ENCODE measurements at places on chromosomes 2 and 18.

DNA sequence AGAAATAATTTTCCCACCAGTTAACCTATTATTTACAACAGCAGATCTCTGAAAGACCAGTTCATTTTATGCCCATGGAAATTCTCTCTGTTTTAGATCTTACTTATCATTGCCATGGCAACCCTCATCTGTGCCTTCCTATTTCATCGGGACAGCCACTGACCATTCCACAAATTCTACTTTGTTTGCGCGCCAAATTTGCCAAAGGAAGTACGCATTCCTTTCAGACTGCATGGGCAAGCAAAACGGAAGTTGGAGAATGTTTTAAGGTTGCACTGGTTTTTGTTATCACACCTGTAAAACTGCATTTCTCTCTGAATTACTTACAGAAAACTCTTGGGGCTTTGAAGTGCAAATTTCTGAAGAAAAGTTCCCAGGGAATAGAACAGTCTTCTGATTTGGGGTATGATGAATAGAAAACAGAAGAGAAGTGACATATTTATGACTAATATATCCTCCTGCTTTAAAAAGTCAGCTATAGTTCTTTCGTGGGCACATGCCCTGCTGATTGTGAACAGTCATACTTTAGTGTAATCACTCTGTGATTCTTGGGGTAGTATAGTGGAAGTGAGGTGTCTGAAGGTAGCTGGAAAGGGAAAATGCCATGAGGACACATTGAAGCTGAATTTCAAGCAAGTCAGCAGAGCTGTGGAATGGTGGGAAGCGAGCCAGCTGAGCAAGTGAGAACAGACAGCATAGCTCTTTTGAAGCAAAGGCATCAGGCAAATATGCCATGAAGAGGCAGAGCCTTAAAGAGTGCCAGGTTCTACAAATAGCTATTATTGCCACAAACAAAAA is 20.9 kb downstream of the NETO1 start:
- no peak for DNase-seq

DNA sequence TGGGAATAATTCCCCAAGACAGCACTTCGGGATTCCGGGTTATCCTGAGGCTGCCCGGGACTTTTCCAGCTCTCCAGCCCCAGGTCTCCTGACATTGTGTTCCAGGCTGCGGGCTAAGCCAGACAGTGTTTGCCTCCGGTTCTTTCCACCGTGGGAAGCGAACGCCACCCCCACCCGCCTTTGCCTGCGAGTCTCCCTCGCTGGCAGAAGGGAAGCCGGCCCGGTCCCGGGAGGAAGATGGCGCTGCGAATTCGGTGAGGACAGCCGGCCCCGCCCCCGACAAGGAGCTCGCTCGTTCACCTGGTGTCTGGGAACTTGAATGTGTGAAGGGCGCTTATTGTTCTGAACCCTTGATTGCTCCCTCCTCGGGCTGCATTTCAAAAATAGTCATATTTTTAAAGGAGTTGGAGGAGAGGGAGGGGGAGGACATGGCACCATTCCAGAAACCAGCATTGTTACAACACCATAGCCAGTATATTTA is 2.9 kb downstream of the LRATD1 start:
- peak; percentile 74 for DNase-seq

GRCh38 chr2:102396012-102396411 is 26.9 kb upstream of the IL18RAP start:
- no peak for DNase-seq

DNA sequence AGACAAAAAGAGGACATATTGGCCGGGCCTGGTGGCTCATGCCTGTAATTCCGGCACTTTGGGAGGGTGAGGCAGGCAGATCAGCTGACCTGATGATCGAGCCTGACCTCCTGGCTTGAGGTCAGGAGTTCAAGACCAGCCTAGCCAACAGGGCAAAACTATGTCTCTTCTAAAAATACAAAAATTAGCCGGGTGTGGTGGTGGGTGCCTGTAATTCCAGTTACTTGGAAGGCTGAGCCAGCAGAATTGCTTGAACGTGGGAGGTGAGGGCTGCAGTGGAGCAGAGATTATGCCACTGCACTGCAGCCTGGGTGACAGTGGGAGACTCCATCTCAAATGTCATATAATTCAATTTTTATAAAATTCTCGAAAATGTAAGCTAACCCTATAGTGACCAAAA is 84.5 kb downstream of the SEMA4F start:
- DNase-seq = no peak

DNA sequence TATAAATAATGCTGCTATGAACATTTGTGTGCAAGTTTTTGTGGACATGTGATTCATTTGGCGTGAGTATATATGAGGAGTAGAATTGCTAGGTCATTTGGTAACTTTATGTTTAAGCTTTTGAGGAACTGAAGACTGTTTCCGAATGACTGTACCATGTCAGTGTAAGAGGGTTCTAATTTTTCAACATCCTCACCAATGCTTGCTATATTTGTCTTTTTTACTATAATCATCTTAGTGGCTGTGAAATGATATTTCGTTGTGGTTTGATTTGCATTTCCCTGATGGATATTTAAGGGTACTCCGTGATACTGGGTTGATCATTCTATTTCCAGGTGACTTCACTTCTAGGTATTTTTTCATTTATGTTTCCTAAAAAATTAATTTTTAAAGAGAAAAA is 241.1 kb downstream of the BCL2 start:
- DNase-seq = no peak

DNA sequence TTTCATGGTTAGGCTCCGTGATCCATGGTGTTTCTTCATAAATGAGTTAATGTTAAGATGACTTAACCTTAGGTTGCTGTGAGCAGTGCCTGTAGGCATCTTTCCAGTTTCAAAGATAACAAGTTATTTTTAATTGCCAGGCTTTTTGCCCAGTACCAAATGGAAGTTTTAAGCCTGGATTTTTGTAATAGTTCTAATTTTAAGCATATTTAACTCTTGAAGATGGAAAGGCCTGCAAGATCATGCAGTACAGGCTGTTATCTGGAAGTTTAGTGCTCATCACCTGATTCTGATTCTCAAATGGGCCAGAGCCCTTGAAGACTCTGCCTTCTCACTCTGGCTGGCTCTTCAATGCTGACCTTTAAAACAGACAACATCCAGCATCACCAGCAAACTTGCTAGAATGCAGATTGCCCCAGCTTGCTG is 141.3 kb downstream of the NCK2 start:
- peak; percentile 67 for DNase-seq

GRCh38 chr2:62209427-62209991 is 13.6 kb downstream of the B3GNT2 start:
- DNase-seq = no peak

DNA sequence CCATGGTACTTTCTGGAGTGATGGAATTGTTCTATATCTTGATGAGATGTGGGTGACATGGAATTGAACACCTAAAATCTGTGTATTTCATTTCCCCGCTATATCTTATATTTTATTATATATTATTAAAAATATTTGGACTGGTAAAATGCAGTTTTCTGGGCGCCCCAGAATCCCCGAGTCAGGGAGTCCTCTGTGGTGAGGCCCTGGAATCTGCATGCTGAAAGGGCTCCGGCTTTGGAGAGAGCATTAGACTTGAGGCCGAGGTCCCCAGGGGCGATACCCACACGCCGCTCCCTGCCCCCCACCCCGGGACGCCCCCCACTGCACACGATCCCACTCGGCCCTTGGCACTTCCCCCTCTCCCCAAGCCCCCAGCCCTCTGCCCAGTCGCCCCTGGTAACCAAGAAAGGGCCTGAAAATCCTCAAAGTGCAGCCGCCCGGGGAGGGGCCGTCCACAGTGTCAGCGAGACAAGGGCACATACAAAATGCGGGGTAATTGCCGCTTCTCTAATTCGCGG is 126.0 kb downstream of the ZFP36L2 start:
- DNase-seq = no peak

DNA sequence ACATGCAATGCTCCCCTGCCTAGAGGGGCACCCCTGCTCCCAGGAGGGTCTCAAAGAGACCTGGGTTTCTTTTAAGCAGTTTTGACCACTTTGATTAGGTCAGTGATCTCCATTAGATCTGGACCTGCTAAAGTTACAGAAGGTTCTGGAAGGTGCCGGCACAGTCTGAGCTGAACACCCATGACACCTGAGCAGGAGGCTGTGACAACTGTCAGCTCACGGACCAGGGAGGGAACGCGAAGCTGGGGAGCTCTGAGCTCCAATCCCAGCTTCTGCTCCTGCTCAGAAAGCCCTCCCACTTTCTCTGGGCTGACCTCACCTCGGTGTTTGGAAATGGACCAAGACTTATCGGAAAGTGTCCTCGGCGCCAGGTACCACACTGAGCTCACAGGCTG is 113.8 kb downstream of the NFATC1 start:
- no peak for DNase-seq

DNA sequence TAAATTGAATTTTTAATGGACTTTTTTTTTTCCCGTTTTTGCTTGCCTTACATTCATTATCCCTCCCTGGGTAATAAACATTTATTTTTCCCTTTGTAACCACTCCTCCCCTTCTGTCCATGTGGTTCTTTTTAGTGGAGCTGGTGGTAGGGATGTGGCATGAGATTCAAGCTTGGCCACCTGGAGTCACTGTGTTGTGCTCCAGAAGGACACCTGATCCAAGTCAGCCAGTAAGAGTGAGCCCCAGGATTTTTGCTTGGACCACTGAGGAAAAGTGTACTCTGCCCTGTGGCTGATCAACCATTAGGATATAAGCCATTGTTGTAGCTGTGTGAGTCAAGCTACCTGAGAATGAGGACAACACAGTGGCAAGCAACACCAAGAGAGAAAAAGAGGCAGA is 11.1 kb upstream of the ACTR3 start:
- DNase-seq = no peak

DNA sequence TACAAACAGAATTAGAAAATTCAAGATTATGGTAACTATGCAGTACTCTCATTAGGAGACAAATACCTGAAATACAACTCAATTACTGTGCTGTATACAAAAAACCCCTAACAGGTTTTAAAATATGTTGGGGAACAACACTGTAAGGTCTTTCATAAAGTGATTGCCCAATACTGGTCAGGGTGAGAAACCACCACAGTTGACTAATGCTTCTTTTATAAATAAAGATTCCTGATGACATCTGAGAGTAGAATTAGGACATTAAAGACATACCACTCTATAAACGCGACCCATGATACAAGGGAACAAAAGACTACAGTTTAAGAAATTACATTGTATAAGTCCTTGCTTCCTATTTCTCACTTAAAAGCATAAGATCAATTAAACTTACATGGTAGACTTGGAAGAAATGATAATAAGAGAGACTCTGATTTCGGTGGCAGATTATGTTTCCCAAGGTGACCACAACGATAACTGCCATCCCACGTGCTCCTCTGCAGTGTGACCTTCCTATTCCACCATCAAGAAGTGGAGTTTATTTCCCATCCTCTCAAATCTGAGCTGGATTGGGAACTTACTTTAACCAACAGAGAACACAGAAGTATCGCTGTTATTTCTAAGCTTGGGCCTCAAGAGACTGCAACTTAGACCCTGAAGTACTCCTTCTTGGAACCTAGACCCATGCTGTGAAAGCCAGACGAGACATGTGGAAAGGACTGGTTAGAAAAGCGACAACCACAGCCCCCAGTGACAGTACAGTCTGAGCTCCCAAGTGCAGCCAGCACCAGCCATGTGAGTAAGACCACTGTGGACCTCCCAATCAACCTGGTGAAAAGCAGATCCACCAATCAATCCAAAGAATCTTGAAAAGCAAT is 52.3 kb downstream of the ZNF521 start:
- peak; percentile 54 for DNase-seq

DNA sequence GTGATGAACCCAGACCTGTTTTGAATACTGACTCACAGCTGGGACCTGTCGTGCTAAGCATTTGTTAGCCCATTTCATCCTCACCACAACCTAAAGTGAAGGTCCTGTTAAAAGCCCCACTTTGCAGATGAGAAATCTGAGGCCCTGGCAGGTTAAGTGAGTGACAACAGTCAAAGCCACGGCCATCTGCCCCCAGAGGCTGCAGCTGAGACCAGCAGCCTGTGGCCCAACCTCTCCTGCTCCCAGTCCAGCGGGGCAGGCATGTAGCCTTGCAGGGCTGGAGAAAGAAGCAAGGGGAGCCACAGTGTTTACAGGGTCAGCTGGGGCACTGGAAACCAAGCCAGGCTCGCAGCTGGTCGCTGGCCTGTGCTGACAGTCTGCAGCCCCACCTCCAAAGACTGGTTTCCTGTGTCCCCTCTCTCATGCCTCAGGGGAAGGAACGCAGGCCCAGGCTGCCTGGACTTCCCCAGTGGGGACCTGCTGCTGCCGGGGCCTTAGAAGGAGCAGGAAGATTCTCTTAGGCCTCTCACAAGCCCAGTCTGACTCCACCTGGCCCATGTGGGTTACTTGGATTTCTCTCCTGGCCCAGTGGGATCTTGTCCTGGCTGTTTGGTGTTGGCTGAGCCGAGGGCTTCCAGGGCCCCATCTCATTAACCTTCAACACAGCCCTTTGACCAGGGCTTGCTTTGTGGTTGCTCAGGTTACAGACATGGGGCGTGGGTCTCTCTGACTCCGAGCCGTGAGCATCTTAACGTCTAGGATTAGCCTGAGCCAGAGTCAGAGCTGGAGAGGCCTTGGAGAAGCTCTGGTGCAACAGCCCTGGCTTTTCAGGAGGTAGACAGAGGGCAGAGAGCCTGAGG is 1.7 kb downstream of the INPP5D start:
- peak; percentile 26 for DNase-seq

DNA sequence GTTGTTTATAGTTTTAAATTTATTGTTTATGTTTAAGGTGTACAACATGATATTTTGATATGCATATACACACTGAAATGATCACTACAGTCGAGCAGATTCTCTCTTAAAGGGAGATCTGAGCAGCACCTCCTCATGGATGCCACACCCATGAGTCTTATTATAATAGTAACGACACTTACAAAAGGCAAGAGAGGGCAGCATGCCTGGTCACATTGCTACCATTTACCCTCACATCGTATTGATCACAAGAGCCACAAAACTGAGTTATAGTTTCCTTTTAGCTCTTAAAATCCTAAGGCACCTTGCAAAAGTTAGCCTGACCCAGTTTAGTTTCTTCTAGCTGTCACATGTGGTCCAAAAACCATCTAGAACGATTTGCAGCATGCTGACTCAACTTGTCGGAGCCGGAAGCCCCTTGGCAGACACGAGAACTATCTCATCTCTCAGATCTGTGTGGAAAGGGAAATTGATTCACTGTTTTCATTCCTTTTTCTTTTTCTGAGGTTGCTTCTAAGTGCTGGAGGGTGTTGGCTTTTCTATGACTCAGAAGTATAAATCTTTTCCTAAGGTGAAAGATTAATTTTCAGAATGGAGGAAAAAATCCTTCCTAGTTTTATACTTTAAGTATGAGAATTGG is 85.3 kb downstream of the CDC42EP3 start:
- DNase-seq = peak; percentile 79

DNA sequence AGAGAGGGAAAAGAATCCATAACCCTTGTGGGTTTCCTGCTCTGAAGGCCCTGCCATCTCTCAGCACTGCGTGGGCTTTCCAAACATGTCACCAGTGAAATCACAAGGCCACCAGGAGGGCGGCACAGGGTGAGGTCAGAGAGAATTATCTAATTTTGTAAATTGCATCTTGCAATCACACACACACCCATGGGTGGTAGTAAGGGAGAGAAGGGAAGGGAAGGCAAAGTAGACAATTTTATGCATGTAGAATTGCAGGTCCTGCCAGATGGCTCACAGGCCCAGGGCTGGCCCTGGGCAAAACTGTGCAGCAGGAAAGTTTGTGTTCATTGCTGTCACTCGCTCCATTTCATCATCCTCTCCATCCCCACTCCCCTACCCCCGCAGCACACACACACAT is 21.0 kb upstream of the ZBTB7C start:
- no peak for DNase-seq

GRCh38 chr2:233814056-233814835 is 36.1 kb downstream of the MROH2A start:
- no peak for DNase-seq

GRCh38 chr18:22282311-22283115 is 113.1 kb downstream of the GATA6 start:
- peak; percentile 19 for DNase-seq
